Esophagus muscularis mucosa (tissue), 4 donors: ENCODE measurements at places on chromosomes 1 and 21. TPM values are rescaled to one million over a fixed set of nuclear protein-coding genes. Genes with fewer than 3 reads are reported as not detected.
A peak's percentile ranks its signal among the peaks of the same experiment; 100 is the strongest.

KRTAP13-2 gene
- total RNA-seq: not detected

GRCh38 chr1:34404804-34405203 is 228.1 kb downstream of the C1orf94 start:
- DNase-seq: peak; percentile 29

DNA sequence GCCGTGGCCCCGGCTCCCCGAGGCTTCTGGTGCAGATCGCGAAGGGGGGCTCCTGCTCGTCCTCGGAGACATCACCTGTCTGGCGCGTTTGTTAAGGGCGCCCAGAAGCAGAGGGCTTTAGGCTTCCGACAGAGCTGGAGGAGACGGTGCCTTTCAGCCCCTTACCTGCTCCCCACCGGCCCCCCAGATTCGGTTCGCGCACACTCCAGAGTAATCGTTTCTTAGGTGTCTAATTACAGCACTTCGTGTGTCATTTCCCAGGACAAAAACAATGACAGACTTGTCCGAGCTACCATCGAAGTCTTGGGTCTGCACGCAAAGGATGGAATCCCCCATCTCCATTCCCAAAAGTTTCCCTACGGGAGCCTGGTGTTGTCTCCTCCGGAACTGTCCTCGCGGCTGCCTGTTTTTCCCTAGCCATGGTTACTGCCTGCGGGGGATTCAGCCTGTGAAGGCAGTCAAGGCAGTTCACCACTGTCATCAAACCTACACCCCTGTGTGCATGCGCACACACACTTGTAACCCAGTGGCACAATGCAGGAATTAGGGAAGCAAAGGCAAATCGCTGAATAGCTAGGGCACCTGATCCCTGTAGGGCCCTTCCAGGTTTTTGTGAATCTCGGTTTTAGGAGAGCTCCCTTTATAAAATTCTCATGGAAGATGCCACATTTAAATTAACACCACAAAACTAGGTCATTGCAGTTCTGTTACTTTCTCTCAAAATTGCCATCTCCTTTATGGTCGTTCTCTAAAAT is 738 bp upstream of the CDC42BPA start:
- no peak for DNase-seq

- no peak for DNase-seq
These were observed 97.7 kb downstream of the ATP1B1 start for GRCh38 chr1:169204157-169204556.

- no peak for DNase-seq
These were observed 859.6 kb downstream of the LTN1 start for GRCh38 chr21:28133116-28133515.
